Smooth muscle cell of the brain vasculature (primary cell): ENCODE measurements at places on chromosomes 6 and 20.

- DNase-seq: peak; percentile 50
Observed at GRCh38 chr6:150334790-150335783, 33.7 kb upstream of the IYD start.

GRCh38 chr6:111406200-111406721 lies 76.8 kb downstream of the REV3L start:
- DNase-seq: no peak

DNA sequence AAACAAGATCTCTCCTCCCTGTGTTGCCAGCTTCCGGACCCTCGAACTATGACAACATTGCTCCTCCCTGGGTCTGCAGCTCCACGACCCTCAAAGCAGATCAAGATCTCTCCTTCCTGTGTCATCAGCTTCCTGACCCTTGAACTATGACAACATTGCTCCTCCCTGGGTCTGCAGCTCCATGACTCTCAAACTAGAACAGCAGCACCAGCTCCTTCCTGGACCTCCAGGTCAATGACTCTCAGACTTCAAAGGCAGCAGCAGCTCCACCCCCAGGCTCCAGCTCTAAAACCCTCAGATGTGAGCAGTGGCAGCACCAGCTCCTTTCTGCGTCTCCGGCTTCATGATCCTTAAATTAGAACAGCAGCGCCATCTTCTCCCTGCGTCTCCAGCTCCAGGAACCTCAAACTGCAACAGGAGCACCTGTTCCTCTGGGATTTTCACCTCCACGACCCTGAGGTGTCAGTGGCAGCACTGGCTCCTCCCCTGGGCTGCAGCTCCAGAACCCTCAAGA lies 341.0 kb upstream of the SULF2 start:
- no peak for DNase-seq

DNA sequence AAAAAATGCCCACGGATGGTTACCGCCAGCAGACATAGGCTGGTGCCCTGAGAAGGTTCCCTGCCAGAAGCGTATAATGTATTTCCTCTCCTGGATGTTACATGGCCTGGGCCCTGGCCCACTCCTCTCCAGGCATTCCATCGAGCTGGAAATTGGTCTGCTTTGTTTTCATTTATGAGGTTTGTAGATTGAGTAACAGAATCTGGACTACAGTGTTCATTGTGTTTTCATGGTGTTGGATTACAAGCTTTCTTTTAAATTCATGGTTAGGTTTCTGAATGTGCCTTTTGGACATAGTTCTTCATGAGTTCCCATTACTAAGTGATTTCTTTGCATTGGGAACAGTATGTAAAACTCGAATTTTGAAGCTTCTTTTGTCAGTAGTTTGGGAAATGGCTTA lies 6.4 kb downstream of the TIAM2 start:
- no peak for DNase-seq

DNA sequence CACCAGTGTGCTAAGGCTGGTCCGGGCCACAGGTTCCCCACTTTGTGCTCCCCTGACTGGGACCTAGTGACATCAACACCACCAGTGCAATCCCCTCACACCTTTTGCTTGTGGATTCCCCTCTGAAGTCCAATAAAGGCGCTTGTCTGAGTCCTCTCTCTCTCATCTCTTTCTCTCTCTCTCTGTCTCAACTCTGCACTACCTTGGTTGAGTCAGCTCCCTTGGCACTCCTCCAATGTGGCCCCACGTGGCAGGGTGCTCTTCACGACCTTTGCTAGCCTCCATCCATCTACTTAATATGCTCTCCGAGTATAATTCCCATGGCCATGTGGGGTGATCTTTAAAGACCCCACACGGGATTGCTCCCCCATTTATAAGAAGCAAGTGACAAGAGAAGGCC lies 385.0 kb downstream of the CD83 start:
- DNase-seq: no peak

GRCh38 chr20:64068386-64069208 lies 5.6 kb downstream of the TCEA2 start:
- no peak for DNase-seq

- DNase-seq: no peak
Observed at GRCh38 chr6:7324520-7324919, 11.5 kb upstream of the SSR1 start.

GRCh38 chr6:15734118-15734897 lies 71.5 kb upstream of the DTNBP1 start:
- DNase-seq: no peak

- no peak for DNase-seq
Observed at GRCh38 chr20:40640667-40641066, 48.4 kb downstream of the MAFB start.

DNA sequence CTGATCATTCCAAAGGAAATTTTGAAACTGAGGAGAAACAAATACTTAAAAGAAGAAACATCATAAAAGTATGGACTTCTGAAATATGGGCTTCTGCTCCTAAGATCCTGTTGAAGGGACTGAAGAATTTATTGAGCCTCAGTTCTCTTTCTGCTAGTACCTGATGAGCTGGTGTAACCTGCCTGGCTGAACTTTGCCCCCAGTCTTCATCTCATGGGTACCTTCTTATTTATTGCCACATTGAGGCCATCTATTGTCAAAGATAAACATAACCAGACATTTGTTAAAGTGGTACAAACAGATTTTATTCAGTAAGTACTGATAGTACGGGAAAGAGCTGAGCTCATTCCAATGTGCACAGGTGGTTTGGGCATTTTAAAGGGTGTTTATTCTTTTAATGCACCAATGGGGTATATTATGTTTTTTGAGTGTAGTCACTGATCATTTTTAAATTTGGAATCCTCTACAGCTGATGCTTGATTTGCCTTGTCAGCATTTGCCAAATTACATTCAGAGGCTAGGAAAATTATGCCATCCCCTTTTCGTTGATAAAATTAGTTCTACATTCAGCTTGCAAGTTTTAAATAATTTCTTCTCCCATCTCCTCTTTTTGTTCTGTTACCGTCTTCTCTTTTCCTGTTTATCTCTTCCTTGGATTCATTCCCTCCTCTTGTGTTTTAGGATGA lies 118.2 kb downstream of the PRIM2 start:
- no peak for DNase-seq

DNA sequence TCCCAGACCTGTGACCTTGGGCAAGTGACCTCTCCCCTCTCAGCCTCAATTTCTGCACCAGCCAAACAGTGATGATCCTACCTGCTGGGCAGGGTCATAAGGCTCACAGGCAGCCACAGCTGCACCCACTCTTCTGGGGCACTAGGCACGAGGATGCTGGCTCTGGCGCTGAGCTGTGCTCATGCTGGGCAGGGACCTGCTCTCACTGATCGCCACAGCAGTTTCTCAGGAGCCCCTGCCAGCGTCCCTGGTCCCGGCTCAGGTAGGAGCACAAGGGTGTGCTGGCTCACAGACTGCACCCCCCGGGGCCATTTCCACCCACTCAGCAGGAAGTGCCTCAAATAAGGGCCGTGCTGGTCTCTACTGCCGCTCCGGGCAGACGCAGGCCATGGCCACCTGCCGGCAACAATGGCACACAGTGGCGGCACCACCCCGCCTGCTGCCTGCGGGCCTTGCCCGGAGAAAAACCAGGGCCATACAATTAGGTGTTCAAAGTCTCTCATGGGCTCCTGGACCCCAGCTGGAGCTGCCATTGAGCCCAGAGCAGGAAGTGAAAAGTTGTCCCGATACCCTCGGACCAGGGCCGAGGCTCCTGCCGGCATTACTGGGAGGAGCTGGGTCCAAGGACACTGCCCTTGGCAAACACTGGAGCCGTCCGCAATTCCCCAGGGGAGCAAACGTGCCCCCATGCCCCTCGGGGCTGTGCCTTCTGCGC lies 4.6 kb upstream of the CABLES2 start:
- DNase-seq: no peak

GRCh38 chr20:8589956-8590355 lies 457.9 kb downstream of the PLCB1 start:
- DNase-seq: no peak

GRCh38 chr6:53313784-53314400 lies 34.9 kb downstream of the ELOVL5 start:
- DNase-seq: no peak

- no peak for DNase-seq
Observed at GRCh38 chr6:83125425-83125824, 58.0 kb downstream of the DOP1A start.

- no peak for DNase-seq
Observed at GRCh38 chr20:39850821-39851330, 838.2 kb downstream of the MAFB start.

DNA sequence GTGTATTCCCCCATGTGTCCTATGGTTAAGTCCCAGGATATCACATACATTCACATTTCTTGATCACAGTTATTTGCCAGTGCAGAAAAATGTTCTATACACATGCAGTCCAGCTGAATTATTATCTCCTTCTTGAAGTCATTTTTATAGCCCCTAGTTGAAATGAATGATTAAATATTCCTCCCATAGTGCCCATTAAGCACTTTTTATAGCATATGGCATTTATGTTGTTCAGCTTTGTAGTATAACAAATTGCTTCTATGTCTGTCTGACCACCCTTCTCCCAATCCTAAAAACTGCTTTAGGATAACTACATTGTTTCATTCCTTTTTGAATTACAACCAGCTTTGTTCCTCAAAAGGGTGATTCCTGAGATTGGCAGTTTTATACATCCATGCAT lies 123.5 kb downstream of the ADGRB3 start:
- DNase-seq: no peak

DNA sequence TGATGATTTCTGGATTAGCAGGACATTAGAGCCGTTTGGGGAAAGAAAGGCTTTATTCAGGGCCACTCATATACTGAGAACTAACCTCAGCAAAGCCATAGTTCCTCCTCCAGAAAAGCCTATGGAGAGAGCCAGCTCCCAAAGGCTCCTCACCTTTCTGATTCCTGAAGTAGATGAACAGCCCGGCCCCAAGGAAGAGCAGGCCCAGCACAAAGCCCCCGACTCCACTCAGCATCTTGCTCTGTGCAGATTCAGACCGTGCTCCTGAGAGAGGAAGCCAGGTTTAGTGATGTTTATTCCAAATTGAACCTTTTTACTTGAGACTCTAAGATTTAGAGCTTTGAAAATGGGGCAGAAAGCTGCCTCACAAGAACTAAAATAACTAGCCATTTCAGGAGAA lies 9.1 kb downstream of the HLA-DRB1 start:
- DNase-seq: no peak

- DNase-seq: no peak
Observed at GRCh38 chr6:41881506-41881905, 13.7 kb downstream of the USP49 start.

DNA sequence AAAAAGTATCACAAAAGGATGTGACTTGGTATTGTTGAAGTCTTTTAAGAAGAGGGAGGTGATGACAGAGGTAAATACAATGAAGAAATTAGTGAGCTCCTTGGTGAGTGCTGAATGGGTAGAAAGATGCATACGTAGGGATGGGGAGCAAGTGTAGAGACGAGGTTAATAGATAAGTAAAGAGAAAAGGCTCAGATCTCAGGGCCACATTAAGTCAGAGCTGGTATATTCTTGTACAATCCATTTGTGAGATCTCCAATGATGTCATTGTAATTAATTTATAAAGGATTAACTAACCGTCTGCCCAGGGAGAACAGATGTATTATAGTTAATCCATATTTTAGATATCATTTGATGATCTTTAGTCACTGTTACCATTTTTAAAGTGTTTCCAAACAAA lies 43.4 kb downstream of the SMPDL3A start:
- no peak for DNase-seq

- DNase-seq: no peak
Observed at GRCh38 chr6:108114841-108115597, 40.5 kb upstream of the OSTM1 start.

DNA sequence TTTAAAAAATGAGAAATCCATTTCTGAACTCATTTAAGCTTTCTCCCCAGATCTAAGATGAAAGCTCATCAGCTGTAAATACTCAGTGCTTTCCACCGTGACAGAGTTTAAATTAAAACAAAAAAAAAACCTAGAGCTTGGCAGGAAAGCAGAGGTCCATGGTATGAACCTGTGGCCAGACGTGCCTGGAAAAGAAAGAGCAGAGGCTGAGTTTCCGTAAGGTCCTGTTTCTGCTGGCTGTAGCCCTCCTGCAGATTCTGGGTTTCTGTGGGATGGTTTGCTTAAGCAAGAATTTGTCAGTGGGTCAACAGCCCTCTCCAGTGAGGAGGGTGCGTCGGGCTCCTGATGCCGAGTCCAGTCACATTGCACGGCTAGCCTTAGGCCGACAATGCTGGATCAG lies 383.2 kb downstream of the SAMD5 start:
- no peak for DNase-seq

- no peak for DNase-seq
Observed at GRCh38 chr6:159125014-159125609, 44.1 kb upstream of the FNDC1 start.

DNA sequence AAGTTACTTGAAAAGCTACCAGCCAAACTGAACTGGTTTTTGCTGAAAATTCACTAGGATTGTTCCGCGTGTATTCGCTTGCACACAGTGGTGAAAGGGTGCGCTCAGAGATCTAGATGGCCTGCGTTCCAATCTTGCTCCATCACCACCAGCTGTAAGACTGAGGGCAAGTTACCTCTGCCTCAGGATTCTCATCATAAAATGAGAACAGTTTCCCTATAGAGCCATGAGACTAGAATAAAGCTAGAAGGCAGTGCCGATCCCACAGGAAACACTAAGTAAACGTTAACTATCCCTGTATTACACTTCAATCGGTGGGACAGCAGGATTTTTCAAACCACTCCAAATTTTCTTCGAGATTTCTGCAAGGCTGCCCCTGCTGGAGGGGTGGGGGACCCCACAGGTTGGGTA lies 838 bp downstream of the AHCY start:
- no peak for DNase-seq

GRCh38 chr20:8205996-8206395 lies 73.9 kb downstream of the PLCB1 start:
- DNase-seq: no peak

GRCh38 chr6:168596344-168596743 lies 155.4 kb downstream of the SMOC2 start:
- no peak for DNase-seq

DNA sequence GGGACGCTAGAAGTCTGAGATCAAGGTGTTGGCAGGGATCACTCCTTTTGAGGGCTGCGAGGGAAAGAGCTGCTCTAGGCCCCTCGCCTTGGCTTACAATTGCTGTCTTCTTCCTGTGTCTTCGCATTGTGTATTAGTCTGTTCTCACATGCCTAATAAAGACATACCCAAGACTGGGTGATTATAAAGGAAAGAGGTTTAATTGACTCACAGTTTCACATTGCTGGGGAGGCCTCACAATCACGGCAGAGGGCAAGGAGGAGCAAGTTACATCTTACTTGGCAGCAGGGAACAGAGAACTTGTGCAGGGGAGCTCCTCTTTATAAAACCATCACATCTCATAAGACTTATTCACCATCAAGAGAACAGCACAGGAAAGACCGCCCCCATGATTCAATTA lies 102.5 kb upstream of the ASF1A start:
- DNase-seq: no peak

DNA sequence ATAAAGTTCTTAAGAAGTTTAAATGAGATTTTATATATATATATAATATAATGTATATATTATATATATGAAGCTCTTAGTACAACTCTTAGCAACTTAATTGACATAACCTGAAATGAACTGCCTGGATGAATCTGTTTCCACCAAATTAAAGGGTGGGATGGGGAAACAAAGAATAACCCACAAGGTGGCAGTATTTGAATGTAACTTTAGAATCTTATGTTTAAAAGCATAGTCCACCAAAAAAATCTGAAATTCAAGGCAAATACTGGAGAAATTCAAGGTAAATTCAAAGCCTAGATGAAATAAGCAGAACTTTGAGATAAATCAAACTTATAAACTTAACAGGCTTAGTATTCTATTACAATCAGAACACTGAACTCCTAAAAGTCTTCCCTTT lies 4.4 kb upstream of the IBTK start:
- DNase-seq: no peak

GRCh38 chr6:52419809-52420667 lies at the start of gene EFHC1:
EFHC1 (plus strand) TSS chr6:52420342; CDS start chr6:52420411, 69 bp downstream.
- DNase-seq: peak; percentile 94

GRCh38 chr20:37519508-37520418 lies 1.3 kb upstream of the NNAT start:
- DNase-seq: no peak
